ENCODE measurements at places on chromosomes 1 and 21.
A peak's percentile ranks its signal among the peaks of the same experiment; 100 is the strongest.

DNA sequence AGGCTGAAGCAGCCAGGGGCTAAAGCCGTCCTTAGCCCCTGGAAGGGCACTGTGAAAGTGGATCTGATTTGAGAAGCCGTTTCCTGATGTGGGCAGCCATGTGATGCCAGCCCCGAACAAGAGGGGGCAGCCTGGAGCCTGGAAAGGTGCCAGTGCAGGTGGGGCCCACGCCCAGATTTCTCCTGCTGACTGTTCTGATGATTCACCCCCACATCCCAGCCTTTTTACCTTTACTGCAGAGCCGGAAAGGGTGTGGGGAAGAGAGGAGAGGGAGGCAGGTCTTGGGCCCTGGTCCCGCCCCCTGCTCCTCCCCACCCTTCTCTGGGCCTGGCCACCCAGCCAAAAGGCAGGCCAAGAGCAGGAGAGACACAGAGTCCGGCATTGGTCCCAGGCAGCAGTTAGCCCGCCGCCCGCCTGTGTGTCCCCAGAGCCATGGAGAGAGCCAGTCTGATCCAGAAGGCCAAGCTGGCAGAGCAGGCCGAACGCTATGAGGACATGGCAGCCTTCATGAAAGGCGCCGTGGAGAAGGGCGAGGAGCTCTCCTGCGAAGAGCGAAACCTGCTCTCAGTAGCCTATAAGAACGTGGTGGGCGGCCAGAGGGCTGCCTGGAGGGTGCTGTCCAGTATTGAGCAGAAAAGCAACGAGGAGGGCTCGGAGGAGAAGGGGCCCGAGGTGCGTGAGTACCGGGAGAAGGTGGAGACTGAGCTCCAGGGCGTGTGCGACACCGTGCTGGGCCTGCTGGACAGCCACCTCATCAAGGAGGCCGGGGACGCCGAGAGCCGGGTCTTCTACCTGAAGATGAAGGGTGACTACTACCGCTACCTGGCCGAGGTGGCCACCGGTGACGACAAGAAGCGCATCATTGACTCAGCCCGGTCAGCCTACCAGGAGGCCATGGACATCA, at the start of gene SFN:
SFN (plus strand) TSS at position 369 of the 904 bp plus-strand sequence; CDS start at position 433, 64 bp downstream.
- no peak for DNase-seq

DNA sequence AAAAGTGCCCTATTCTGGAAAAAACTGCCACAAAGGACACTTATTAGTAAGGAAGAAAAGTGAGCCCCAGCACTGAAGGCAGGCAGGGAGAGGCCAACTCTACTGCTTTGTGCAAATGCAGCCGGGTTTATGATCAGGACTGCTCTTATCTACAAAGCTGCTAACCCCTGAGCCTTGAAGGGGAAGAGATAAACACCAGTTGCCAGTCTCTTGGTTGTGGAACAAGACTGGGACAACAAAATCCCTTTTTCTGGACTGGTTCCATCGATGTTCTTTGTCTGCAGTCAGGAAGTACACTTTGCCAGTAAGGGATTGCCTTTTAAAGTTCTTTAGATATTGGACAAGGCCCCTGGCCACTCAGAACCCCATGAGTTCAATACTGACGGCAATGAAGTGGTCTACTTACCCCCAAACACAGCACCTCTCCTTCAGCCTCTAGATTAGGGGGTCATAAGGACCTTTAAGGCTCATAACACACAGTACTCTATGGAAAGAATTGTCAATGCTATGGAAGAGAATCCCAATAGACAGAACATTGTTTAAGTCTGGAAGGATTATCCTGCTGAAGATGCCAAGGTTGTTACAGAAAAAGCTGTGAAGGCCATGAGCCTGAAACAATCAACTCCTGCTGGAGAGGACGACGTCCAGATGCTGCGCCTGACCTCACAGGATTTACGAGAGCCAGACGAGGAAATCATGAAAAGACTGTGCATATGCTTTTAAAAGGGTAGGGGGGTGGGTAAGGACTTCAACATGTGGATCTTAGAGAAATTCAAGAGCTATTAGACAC, 43.6 kb downstream of the GNB1 start:
- DNase-seq = peak; percentile 62

- peak; percentile 54 for DNase-seq
Measured at GRCh38 chr1:156641761-156642264, at the start of gene BCAN. Gene BCAN, plus strand, starts transcription at chr1:156642117. Its CDS starts 3,938 bp downstream, at chr1:156646055.

GRCh38 chr1:41656825-41657500, 172.5 kb upstream of the EDN2 start:
- no peak for DNase-seq

DNA sequence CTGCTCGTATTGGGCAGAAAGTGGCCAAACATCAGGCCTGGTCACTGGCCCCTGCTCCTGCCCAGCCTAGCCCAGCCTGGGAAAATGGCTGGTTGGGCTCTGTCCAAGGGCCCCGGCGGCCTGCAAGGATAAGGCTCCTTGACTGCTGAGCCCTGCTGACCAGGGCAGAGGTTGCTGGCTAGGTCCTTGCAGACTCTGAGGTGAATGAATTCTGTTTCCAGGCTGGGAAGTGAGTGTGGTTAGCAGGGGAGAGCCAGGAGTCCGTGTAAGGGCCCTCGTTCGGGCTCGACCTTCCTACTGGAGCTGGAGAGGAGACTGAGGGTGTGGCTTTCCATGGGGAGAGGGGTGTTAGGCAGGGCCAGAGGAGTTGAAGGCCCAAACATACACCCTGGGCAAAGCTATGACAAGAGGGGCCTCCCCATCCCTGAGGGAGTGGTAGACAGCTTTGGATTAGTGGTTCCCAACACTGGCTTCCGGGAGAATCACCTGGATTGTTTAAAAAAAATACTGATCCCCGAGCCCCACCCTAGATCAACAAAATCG, 20.6 kb downstream of the CSF1 start:
- DNase-seq = peak; percentile 85

GRCh38 chr1:168792592-168793125, 63.7 kb upstream of the DPT start:
- DNase-seq = no peak

DNA sequence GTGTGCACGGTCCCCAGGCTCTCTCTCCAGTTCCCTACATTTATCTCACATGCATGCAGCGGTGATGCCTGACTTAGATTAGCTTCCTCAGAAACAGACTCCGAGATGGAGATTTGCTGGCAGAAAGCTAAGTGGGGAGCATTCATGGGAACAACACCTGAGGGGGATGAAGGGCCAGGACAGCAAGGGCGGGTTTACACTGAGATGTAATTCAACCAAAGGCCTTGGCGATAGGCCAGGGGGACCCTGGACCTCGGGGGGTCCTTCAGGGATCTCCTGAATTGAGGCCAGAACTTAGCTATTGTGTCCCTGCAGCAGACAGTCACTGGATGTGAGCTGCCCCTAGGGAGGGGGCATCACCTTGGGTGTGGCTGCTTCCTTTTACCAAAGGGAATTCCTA, 246.1 kb upstream of the CSF3R start:
- DNase-seq = no peak

- no peak for DNase-seq
Measured at GRCh38 chr1:186418503-186418902, 42.4 kb downstream of the PDC start.

- no peak for DNase-seq
Measured at GRCh38 chr1:212774584-212774983, 17.0 kb downstream of the NSL1 start.

- DNase-seq = peak; percentile 70
Measured at GRCh38 chr1:6554907-6555778, at the start of gene TAS1R1. Gene TAS1R1, plus strand, starts transcription at chr1:6555307. Its CDS starts 67 bp downstream, at chr1:6555374.

GRCh38 chr1:9413071-9413876, 120.6 kb downstream of the SPSB1 start:
- peak; percentile 76 for DNase-seq

- no peak for DNase-seq
Measured at GRCh38 chr1:204923201-204923600, 52.5 kb downstream of the NFASC start.

All from testis (tissue), 5 donors.